ENCODE measurements at places on chromosomes 1 and 21. TPM values are rescaled to one million over a fixed set of nuclear protein-coding genes. Genes with fewer than 3 reads are reported as not detected.

Gene RAB25
- total RNA-seq: not detected

Gene PLA2G2F
- not detected for total RNA-seq

Gene VHLL
- 0.82 TPM for total RNA-seq

Gene DDAH1
- total RNA-seq: 45.2 TPM

Gene MCOLN3
- total RNA-seq: not detected

Gene TCEA3
- total RNA-seq: 2.0 TPM

Gene MNDA
- total RNA-seq: 2.0 TPM

Gene RCSD1
- 4.5 TPM for total RNA-seq

Gene OR2L8
- total RNA-seq: 0.82 TPM

Gene IGSF21
- total RNA-seq: 31.0 TPM

Gene PSMG1
- total RNA-seq: 27.3 TPM

Gene TMEM52
- total RNA-seq: 1.6 TPM

Gene TBX15
- total RNA-seq: 0.82 TPM

Gene RGSL1
- total RNA-seq: 0.82 TPM

Gene SERTAD4
- 13.5 TPM for total RNA-seq

Gene NR5A2
- under 0.01 TPM for total RNA-seq

Gene GSTM1
- total RNA-seq: 4.1 TPM

Gene CELA3B
- total RNA-seq: not detected

Gene TCEANC2
- total RNA-seq: 4.9 TPM

Gene SMCP
- not detected for total RNA-seq

Gene CHML
- total RNA-seq: 76.6 TPM

Gene TMEM82
- total RNA-seq: not detected

Gene MROH9
- not detected for total RNA-seq

Gene NEK2
- 2.9 TPM for total RNA-seq

Gene TDRD10
- 0.41 TPM for total RNA-seq

Data from frontal cortex (tissue), 4 donors.